ENCODE measurements at places on chromosomes 3 and 15.

DNA sequence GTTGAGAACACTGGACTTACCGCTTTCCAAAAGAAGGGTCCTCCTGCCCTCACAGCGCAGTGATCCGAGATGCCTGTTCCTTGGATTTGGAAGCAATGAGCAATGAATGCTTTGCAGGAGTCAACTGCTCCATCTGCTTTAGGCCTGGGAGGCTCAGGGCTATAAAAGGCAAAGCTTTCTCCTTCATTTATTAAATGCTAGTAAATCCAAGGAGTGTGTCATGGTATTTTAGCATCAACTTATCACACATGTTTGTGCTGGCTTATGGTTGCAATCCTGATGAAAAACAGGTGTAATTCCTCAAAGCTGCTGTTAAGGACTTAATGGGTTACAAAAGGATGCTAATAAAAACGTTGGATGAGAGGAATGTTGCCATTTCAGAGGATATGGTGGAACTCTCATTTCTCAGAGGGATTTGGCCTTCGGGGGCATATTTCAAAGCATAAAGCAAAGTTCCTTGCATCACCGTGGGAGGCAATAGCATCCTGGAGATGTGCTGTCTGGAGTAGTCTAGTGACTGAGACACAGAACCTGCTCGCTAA is 158.5 kb upstream of the TPM1 start:
- DNase-seq = no peak

GRCh38 chr15:76963596-76963995 is 31.3 kb upstream of the PSTPIP1 start:
- DNase-seq = no peak

- DNase-seq = no peak
Measured at GRCh38 chr15:43463507-43463906, 29.4 kb downstream of the TP53BP1 start.

GRCh38 chr15:39777496-39777895 is 5.1 kb downstream of the FSIP1 start:
- DNase-seq = no peak

DNA sequence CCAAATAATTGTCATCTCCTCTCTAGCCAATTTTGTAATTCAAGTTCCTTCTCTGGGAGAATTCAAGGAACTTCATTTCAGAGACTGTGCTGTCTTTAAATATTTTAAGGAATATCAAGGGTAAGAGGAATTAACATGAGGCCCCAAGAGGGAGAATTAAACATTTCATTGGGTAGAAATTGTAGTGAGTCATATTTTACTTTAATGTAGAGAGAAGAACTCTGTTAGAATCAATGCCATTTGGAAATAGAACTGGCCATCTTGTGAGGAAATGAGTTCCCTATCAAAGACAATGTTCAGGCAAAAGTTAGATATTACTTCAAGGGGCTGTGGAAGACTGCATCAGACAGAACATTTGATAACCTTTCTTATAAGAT is 43.5 kb upstream of the TP63 start:
- no peak for DNase-seq

DNA sequence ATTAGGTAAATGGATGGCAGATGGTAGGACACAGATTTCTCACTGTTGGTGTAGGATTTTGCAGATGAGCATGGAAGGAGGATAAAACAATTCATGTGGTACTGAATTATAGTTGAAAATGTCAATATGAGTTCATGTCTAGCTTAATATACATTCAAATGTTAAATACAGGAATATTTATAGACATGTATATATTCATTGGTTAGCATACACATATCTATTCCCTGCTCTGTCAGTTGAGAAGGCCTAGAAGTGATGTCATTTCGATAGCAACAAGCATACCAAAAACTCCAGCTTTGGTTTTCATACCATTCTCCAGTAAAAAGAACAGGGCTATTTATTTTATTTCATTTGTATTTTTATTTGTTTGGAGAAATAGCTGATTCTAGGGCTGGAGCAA is 497.1 kb downstream of the EPHB1 start:
- DNase-seq = no peak

DNA sequence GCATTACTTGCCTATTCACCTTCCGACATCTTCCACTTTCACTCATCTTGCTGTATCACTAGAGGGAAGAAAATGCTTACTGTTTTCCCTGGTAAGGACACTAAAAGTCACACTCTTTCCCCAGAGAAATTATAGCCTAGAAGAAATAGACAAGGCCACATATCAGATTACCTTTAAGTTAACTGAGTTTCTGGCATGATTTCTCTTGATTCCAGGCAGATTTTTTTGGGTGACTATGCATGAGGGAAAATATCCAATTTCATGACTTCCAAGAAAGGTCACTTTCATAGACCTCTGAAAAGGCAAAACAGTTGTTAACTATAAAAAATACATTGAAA is 30.3 kb downstream of the TCF12 start:
- no peak for DNase-seq

DNA sequence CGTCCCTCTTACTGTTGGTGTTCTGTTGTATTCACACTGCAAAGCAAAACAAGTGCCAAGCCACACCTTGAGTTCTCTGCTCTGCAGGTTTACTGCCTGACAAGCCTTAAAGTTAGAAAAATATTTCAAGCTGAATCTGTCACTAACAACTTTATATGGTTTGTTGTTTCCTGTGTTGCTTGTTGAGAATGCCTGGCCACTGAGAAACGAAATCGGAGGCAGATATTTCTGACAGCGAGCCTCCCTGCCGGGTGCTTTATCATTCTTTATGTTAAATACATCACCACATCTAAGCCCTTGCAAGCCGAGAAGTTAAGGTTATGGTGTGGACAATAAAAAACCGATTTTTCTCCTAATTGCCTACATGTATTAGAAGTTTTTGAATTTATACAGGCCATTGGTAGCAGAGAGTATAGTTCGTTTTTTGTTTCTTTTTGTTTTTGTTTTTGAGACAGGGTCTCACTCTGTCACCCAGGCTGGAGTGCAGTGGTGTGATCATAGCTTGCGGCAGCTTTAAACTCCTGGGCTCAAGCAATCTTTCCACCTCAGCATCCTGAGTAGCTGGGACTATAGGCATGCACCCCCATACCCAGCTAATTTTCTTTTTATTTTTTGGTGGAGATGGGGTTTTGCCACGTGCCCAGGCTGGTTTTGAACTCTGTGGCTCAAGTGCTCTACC is 188.4 kb upstream of the ICE2 start:
- no peak for DNase-seq

- no peak for DNase-seq
Measured at GRCh38 chr3:129727707-129728106, 121.2 kb upstream of the PLXND1 start.

- DNase-seq = peak; percentile 92
Measured at GRCh38 chr3:4744405-4745234, 234.6 kb upstream of the BHLHE40 start.

DNA sequence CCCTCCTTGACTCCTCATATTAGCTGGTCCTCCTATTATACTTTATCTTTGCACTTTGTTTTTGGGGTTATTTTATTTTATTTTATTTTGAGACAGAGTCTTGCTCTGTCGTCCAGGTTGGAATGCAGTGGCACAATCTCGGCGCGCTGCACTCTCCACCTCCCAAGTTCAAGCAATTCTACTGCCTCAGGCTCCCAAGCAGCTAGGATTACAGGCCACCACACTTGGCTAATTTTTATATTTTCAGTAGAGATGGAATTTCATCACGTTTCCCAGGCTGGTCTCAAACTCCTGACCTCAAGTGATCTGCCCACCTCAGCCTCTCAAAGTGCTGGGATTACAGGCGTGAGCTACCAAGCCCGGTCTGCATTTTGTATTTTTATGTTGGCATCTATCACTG is 126.7 kb downstream of the FOXB1 start:
- no peak for DNase-seq

GRCh38 chr15:36675008-36675407 is 95.6 kb downstream of the CDIN1 start:
- no peak for DNase-seq

DNA sequence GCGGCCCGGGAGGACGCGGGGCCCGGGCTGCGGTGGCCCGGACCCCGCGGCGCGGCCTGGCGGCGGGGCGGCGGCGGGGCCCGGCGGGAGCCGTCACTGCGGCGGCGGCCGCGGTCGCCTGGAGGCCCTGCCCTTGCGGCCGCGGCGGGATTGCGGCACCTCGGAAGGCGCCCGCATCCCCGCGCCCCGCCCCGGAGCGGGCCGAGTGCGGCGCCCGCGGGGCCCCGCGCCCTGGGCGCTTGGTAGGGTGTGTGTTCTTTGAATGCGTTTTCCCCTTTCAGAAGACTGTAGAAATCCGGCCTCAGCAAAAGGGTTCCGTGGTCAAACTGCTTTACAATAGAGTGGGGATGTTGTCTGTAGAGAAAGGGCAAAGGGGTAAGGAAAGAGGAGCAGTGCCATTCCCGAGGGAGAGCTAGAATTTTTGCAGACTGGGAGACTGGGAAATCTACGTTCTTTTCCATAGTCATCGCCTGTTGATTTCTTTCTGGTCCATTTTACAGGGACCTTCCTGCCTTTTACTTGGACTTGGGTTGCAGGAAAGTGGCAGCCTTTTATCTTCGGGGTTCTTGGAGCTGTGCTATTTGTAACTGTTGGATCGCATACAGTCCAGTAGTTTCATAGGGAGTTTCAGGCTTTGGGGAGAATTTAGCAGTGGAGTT is 630 bp downstream of the SNRK start:
- DNase-seq = no peak

GRCh38 chr3:114660808-114661207 is 367.0 kb downstream of the TIGIT start:
- DNase-seq = no peak

DNA sequence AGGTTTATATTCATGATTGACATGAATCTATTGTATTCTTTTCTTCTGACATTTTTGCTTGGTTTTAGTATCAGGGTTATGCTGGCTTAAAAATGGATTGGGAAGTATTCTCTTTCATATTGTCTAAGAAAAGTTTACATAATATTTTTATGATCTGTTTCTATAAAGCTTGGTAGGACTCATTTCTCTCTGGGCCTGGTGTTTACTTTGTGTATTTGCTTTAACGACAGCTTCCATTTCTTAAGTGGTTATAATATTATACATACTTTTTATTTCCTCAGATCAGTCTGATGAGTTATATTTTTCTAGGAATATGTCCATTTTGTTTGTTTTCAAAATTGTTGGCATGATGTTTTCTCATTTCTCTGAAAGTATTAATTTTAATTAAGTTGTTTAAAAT is 117.9 kb upstream of the IL12A start:
- no peak for DNase-seq

- no peak for DNase-seq
Measured at GRCh38 chr3:107965136-107965655, 125.6 kb downstream of the CD47 start.
